Uterus (tissue), 4 donors: ENCODE measurements at places on chromosomes 5 and 9. TPM values are rescaled to one million over a fixed set of nuclear protein-coding genes. Genes with fewer than 3 reads are reported as not detected.

DNA sequence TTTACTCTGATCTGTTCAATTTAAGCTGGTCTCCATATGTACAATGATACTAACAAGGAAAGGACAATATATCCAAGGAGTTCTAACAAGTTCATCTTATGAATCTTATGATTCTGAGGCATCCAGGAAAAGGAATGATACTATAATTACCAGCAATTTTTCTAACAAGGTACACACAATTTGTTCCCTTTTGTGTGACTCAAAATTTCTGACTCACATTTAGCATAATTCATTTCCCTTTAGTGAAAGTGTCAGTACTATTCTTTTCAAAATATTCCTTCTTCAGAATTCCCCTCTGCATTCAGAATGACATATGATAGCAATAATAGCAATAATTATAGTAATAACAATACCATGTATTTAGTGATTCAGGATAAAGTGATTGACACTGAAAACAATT, 594.8 kb downstream of the DMRTA1 start:
- no peak for DNase-seq

DNA sequence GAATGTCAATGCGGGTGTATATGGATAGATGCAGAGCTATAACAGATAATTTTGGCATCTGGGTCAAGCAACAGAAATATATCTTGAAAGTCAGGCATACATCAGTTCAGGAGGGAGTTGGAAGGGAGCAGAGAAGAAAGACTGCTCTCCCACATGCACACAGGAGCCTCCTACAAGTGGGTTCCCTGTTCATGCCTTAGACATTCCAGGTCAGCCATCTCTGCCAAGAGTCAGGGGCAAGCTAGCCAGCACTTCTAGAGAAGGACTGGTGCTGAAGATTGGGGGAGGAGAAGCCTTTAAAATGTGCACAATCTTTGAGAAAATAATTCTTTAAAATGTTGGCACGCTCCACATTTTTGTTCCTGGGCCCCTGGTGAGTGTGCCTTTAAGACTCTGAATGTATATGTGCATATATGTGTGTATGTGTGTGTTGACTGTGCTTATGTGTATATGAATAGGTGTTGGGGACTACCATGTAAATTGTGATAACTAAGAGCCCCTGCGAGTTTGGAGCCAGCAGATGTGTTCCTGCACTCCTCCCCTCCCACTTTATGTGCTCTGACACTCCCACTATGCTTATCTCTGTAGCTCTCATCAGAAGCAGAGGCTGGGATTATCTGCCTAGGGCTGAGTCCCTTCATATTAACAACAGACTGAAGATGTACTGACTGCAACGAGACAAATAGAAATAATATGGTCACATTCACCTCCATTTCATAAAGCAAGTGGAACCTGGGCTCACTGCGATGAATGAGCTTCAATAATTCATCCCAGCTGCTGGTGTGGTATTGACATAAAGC, 21.5 kb upstream of the DELE1 start:
- no peak for DNase-seq

DNA sequence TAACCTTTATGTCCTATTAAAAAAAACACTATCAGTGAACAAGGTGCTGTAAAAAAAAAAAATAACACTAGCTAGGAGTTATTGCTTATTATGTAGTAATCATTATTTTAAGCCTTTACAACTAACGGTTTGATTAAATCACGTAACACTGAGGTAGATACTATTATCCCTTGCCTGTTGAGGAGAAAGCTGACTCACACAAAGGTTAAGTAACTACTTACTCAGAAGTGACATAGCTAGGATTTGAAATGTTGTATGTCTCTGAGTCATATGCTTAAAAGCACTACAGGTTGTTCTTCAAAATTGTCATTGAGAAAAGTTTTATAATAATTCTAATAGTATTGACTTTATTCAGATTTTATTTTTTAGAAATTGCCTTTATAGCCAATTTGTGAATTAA, 8.8 kb downstream of the TENT2 start:
- DNase-seq, result no peak

- no peak for DNase-seq
Measured at GRCh38 chr5:30413540-30413939, 779.9 kb upstream of the CDH6 start.

DNA sequence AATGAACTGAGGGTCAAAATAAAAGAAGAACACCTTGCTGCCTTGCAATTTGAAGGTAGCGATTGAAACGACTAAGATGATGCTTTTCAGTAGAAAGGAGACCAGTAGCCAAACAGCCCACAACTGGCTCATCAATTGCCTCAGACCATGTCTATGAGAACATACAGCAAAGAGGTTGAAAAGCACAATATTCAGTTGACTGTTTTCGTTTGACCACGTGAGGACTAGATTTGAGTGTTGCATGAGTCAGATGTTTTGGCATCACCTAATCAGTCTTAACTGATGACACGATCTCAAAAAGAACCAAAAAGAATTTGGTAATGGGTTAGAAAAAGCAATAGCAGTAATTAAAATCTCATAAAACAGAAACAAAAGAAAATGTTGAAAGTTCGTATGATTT, 82.7 kb upstream of the IL7R start:
- DNase-seq, result no peak

GRCh38 chr5:33808699-33809098, 83.1 kb downstream of the ADAMTS12 start:
- no peak for DNase-seq

- DNase-seq, result no peak
Measured at GRCh38 chr9:117265253-117265652, 149.6 kb downstream of the ASTN2 start.

- no peak for DNase-seq
Measured at GRCh38 chr9:79145442-79145841, 426.3 kb upstream of the TLE4 start.

DNA sequence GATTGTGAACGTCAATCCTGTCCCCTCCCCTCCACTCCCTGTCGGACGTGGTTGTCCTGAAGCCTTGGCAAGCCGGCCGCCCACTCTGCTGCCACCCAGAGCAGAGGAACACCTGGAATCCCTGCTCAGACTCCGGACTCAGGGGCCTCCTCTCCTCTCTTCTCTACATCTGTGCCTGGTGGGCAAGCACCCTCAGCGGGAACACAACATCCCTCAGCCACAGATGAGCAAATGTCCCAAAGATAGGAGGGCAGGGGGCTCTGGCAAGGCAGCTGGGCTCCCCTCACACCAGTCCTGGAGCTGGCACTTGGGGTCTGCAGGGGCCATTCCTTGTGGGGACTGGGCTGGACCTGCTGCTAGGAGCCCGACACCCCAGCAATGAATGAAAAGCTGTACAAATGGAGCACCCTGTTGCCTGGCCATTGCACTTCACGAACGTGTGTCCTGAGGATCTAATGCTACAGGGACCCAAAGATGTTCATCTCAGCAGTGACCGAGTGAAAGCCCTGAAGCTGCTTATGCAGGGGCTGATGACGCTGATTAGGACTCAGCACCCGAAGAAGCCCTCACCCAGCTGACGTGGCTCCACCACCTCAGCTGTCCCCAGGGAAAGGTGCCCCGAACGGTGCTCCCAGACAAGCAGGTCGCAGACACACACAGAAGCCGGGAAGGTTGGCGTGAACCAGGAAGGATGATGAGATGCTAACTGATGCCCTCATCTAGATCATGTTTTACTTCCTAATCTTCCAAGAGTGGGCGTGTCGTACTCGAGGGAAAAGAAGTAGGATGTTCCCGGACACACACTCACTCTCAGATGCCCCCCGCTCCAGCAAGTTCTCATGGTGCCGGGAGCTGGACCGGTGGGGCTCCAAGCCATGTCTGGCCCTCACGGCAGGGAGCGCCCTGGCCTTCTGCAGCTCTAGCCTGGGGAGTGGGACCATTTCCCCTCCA, 177.0 kb upstream of the PPP1R26 start:
- DNase-seq, result no peak

PROB1 gene
- 1.5 TPM for total RNA-seq
